ENCODE measurements at places on chromosomes 5 and 9.

DNA sequence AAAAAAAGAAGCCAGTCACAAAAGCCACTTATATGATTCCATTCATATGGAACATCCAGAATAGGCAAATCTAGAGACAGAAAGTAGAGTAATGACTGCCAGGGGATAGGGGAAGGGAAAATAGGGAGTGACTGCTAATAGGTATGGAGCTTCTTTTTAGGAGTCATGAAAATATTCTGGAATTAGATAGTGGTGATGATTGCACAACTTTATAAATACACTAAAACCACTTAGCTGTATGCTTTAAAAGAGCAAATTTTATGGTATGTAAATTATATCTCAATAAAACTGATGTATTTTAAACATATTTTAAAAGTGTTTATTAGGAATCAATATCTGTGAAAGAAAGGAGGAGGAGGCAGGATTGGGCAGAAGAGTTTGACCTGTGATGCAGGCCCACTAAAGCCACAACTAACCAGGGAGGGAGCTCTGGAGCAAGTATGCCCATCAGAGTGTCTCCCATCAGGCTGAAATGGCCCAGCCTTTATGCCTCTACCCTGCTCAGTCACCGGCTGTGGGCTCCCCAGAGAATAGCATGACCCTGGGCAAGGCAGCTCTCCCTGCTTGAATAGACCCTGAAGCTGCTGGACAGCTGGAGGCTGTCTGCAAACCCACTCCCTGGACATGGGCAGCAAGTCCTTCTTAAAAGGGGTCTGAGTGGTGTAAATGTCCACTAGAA is 96.0 kb upstream of the SLC44A1 start:
- peak; percentile 21 for DNase-seq

DNA sequence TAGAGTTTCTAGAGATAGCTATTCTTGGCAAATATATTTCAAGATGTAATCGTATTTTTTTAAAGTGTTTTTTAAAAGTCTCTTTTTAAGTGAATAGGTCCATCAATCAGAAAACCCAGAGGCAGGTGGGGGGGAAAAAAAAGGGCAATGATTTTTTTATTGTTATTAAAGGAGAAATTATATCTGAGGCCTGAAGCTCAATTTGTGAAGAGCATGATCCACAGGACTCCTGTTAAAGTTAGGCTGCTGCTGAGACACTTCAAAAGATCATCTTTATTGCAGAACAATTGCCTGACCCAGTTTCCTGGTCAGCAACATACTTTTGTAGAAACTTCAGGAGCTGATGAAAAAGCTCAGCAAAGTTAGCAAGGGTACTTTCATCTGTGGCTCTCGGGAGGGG is 326.2 kb downstream of the RASEF start:
- no peak for DNase-seq

GRCh38 chr9:71218774-71219173 is 97.4 kb upstream of the TRPM3 start:
- DNase-seq: no peak

DNA sequence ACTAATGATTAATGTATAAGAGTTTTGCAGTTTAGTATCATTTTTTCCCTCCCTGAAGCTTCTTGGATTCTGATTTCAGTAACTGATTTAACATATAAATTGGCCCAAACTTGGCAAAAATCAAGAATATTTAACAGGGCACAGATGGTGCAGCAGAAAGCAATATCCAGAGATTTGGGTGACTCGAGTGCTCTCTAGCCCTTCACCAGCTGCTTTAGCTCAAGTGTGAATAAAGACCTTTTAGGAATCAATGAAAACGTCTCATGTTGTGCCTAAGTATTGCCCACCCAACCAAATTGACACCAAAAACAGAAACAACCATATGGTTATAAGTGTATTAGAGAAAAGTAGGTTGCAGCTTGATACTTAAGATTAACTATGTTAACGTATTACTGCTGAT is 933.4 kb upstream of the PTPRD start:
- no peak for DNase-seq

DNA sequence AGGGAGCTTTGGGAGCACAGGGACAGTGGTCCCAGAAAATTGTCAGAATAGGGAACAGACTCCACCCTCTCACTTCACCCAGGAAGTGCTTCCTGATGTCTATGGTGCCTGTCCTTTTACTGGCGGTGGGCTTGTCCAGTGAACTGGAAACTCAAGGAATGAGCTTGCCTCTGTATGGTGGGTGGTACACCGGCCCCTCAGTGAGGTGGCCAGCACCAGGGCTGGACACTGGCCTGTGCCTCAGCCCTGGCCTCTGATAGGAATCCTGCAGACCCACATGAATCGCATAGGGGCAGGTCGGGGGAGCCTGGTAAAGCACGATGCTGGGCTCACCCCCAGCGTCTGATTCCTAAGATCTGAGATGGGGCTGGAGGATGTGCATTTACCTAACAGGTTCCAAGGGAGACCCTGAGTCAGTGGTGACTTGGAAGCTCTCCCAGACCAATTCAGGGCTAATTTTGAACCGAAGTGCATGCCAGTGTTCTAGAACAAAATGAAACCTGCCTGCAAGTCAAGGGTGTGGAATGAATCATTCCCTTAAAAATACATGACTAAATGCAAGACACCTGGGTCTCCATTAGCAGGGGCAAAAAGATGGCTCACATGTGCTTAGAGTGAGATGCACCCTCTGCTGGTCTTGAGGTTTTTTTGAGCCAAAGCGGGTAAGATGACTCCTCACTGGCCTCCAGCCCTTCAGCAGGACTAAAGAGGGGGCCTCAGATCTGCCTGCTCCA is 178.3 kb downstream of the HSPA4 start:
- DNase-seq: no peak

DNA sequence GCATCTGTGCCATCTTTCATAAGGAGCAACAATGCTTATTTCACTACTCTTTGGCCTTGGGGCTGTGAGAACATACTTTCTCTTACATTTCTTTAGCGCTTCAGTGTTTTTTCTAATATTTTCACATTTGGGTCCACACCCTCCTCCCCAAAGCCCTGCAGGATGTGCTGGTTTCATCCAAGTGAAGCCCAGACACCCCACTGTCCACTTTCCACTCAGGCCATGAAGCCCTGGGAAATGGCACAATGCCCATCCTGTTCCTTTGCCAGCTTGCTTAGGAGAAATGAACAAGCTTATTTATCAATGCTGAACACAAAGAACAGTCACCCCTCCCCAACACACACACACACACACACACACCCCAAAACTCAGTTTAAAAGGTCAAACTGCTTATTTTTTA is 17.3 kb upstream of the TMOD1 start:
- DNase-seq: no peak

- DNase-seq: no peak
Measured at GRCh38 chr9:4661611-4662010, 483 bp upstream of the PLPP6 start.

DNA sequence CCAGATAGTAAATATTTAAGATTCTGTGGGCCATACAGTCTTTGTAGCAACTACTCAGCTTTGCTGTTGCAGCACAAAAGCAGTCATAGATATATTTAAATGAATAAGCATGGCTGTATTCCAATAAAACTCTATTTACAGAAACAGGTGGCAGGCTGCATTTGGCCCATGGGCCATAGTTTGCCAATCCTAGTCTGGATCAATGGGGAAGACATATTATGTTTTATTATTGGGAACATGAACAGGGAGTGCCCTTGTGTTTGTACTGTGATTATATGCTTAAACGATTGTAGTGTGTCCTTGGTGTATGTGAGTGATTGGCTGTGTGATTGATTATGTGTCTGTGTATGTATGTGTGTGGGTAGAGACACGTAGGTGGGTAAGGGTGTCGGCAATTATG is 12.0 kb upstream of the CCL27 start:
- no peak for DNase-seq

DNA sequence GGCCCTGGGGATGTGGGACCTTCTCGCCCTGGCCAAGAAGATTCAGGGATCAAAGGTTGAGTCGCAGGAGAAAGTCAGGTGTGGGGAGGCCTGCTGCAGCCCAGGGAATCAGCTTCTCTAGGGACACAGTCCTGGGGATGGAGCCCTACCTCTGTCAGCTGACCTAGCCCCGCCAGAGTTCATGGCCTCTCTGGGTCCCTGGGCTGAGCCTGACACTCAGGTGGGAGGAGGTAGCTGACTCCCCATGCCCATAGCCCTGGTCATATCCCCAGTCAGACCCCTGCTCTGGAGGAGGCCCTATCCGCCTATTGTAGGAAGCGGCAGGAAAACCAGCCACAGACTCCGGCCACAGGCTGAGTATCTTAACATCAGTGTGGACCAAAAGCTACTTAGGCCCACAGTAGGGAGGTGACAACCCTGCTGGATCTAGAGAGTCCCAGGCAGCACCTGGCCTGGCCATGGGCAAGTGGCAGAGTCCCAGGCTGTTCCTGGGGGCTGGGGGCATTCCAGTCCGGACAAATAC is 15.0 kb upstream of the MRNIP start:
- DNase-seq: no peak

- peak; percentile 77 for DNase-seq
Measured at GRCh38 chr9:71249729-71250317, 128.4 kb upstream of the TRPM3 start.

GRCh38 chr5:36369219-36369690 is 67.6 kb upstream of the RANBP3L start:
- DNase-seq: no peak

DNA sequence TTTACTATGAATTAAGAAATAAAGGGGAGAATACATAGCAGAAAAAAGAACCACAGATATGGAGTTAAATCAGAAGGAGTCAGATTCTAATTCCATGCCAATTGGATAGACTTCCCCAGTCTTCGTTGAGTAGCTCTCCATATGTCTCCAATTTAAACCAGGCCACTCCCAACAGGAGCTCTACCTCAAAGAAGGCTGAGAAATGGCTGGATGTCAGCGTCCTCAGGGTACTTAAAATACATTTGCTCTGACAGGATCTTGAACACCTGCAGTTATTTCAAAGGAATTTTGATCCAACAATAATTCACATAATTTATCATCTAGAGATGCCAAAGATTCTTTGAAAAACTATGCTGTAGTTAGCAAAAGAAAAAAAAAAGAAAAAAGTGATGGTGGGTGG is 133.9 kb upstream of the FBN2 start:
- no peak for DNase-seq

DNA sequence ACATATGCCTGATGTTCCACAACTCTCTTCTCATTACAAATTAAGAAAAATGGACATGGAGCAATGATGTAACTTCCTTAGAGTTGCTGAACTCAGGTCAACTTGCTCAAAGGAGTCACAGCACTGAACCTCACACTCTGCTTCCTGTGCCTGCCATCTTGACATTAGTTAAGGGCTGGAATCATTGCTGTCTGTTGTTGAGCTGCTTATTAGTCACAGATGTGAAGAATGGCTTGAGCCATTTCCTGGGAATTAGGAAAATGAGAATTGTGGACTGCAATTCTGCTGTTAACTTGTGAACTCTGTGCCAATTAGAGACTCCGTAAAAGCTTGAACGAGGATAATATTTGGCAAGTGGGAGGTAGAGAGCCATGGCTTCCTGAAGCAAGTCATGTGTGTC is 212.0 kb downstream of the ADAMTS12 start:
- DNase-seq: no peak

- DNase-seq: no peak
Measured at GRCh38 chr5:76269259-76269931, 133.7 kb upstream of the IQGAP2 start.

- DNase-seq: no peak
Measured at GRCh38 chr5:57163553-57164006, 10.3 kb upstream of the GPBP1 start.

- peak; percentile 49 for DNase-seq
Measured at GRCh38 chr9:36988848-36989247, 45.2 kb downstream of the PAX5 start.

DNA sequence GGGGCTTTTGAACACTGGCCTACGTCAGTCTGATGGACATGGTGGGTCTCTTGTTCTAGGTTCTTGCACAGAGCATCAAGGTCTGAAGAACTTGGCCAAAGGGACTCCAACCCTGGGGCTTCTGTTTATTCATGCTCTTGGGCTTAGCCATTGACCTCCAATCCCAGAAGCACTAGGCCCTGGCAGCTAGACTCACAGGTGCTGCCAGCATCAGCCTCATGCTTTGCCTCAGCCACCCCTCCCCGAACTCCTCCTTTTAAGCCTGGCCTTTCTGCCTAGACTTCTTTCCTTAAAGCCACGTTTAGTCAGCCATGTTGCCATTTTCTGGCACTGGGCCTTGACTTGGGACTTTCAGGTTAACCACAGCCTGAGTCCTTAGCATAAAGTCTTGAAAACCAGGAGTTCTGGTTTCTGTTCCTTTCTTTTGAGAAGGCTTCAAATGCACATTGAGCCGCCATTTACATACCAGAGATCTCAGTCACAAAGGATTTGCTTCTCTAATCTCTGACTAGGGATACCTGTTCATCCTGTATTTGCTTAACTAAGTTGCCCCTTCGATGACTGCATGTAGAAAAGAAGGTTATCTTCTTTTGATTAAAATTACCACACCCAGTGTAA is 54.7 kb downstream of the ANGPTL2 start:
- DNase-seq: no peak

DNA sequence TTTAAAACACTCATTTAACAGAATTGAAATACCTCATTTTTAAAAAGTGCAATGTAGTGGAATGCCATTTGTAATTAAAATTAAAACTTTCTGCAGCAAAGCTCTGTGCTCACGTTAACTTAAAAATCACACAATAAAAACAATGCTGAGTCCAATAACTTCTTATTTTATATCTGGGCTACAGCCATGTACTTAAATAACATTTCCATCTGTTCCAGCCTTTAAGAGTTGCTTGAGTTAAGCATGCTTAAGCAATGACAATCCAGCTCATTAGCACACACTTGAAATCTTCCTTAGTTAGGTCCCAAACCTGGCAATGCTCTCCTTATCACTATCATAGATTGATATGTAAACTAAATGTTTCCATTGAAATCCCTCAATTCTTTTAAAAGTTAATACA is 132.3 kb upstream of the CDH12 start:
- DNase-seq: no peak

DNA sequence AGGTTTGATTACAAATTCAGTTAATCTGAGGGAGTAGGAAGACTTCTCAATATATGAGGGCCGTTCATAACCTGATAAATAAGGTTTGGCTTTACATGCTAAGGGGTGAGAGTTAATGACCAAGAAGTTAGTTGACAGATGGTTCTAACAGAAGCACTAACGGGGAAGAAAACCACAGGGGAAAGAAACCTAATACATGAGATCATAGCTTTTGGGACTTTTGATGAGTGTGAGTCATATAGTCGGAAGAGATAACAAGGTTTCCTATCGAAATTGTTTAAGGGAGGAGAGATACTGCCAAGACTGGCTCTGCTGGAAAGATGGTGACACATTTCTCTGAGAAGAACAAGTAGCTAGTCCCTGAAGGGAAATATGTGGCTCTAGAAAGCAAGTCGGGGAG is 140.1 kb downstream of the COX7C start:
- no peak for DNase-seq

GRCh38 chr9:122684851-122685250 is 9.9 kb downstream of the OR1L3 start:
- no peak for DNase-seq

DNA sequence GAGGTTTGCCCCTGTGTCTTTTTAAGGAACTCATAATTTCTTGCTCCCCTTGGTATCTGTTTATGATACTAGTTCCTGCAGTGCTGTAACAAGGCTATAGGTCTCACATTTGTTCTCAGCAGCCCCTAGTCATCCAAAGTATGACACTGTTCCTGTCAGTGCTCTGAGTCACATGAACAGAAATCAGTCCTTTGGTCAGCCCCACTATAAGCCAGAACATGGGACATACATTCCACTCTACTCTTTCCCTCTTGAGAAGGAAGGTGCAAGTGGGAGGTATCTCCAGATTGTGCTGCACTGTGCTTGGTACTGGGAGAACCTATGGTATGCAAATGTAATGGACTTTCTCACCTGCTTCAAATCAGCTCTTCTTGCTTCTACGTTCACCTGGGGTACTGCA is 87.0 kb downstream of the IARS1 start:
- peak; percentile 31 for DNase-seq

GRCh38 chr5:171773106-171773505 is 12.5 kb upstream of the SMIM23 start:
- no peak for DNase-seq
